ENCODE measurements at places on chromosomes 6 and 20.

GRCh38 chr20:49990271-49990720 lies 7.5 kb downstream of the SNAI1 start:
- DNase-seq = no peak

- DNase-seq = no peak
These were observed 9.8 kb upstream of the GRM4 start for GRCh38 chr6:34155471-34156300.

DNA sequence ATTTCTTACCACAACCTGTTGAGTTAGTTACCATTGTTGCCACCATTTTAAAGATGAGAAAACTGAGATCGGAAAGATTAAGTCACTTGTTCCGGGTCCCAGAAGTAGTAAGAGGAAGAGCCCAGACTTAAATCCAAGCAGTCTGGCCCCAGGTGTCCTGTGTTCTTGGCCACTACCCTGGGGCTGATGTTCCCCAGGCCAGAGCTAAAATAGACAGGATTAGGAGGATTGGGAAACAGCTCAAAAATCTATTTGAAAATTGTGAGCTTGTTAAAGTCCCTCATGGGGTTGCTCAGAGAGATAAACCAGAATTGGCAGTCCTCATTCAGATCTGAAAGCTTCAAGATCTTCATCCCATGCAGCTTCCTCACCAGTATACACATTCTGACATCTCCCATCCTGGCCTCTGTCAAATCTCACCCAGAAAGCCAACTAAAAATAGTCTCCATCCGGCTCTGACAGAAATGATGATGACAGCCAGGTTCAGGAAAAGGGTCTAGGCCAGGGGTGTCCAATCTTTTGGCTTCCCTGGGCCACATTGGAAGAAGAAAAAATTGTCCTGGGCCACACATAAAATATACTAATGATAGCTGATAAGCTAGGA lies 62.0 kb downstream of the GFOD1 start:
- no peak for DNase-seq

DNA sequence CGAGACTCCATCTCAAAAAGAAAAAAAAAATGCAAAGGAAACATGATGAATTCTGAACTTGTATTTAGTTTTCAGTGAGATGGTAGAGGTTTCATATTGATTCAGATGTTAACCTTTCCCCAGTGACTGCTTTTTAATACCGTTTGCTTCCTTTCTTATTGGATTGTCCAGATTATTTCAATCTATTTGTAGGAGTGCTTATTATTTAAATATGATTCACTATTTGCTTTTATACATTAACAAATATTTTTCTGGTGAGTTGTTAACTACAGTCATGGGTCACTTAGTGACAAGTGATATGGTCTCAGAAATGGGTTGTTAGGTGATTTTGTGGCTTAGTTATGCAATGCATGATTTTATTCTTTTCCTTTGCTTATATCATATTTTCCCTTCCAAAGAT lies 8.4 kb downstream of the PI3 start:
- no peak for DNase-seq

- DNase-seq = no peak
These were observed 689.9 kb upstream of the AGPAT4 start for GRCh38 chr6:161963634-161964234.

GRCh38 chr6:134080171-134080795 lies 27.9 kb upstream of the SLC2A12 start:
- no peak for DNase-seq

DNA sequence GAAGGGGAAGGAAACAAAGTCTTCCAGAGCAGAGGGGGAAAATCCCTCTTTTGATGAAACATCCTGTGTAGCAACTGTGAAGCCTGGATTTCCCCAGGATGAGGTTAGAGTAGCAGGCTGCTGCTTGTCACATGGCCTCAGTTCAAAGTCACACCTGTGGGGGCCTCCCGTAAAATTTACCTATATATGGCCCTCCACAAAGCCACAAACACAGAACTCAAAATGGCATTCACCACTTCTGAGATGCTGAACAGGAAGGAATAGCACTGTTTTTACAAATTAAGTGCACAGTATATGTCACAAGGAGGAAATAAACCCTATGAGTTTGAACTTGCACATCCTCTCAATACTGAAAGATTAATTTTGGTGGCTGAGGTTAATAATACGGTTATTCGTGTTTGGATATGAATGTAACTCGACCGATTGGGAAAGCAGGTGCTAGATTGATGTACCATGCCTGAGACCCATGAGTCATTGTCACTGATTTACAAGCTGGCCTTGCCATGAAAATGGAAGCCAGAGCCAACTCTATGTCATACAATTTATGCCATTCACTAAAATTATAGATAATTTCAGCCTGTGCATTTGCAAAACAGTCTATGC lies 70.6 kb downstream of the SGK1 start:
- peak; percentile 40 for DNase-seq

DNA sequence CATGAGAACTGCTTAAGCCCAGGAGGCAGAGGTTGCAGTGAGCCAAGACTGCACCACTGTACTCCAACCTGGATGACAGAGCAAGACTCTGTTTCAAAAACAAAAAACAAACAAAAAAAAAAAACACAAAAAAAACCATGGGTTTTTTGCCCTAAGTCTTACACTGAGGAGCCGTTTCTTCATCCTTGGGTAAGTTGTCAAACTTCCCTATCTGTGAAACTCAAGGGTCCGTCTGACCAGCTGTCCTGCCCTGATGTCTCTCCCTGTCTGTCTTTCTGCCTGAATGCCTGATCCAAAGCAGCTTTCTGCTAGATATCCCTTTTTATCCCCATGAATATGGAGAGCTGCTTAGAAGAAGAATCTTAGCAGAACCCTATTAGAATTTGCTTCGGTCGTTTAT lies 41.3 kb upstream of the CLDN20 start:
- DNase-seq = no peak
